ENCODE measurements at places on chromosomes 4 and X.

- DNase-seq: peak; percentile 78
These were observed 96.8 kb upstream of the FAT1 start for GRCh38 chr4:186820391-186820891.

DNA sequence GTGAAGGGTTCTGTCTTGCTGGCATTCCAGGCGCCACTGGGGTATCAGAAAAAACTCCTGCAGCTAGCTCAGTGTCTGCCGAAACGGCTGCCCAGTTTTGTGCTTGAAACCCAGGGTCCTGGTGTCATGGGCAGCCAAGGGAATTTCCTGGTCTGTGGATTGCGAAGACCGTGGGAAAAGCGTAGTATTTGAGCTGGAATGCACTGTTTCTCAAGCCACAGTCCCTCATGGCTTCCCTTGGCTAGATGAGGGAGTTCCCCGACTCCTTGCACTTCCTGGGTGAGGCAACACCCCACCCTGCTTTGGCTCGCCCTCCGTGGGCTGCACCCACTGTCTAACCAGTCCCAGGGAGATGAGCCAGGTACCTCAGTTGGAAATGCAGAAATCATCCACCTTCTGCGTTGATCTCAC is 40.1 kb downstream of the NOP14 start:
- no peak for DNase-seq

DNA sequence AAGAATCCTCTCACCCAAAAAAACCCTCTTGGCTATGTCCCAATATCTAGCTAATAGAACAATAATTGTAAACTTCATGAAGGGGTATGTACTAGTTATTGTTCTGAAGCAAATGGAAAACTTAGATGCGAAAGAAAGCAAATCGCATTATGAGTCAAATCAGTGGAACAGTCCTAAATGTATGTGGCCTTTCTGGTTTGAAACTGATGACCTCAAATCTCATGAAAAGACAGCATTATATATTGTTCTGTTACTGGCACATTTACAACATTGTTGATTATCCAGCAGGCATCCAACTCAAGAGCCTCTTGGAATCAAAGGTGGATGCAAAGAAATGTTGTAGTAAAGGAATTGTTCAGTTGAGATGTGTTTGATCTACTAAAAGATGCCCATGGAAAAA is 34.7 kb downstream of the CSN3 start:
- no peak for DNase-seq

DNA sequence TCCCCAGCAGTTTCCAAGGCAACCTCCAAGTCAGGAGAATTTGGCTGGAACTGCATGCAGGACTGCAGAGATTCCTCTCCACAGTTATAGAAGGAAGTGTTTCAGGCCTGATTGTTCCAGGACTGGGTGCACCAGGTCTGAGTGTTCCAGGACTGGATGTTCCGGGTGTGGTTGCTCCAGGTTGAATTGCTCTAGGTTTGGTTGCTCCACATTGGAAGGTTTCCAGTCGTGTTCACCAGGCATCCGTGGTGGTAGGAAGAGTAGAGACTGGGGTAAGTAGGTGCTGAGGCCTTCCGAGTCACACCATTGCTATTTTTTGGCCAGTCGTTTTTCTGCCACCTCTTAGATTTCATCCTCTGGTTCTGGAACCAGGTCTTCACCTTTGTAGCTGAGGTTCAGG is 105.4 kb downstream of the MSN start:
- no peak for DNase-seq

GRCh38 chrX:133477986-133478385 is 62.7 kb upstream of the GPC4 start:
- DNase-seq: peak; percentile 17

DNA sequence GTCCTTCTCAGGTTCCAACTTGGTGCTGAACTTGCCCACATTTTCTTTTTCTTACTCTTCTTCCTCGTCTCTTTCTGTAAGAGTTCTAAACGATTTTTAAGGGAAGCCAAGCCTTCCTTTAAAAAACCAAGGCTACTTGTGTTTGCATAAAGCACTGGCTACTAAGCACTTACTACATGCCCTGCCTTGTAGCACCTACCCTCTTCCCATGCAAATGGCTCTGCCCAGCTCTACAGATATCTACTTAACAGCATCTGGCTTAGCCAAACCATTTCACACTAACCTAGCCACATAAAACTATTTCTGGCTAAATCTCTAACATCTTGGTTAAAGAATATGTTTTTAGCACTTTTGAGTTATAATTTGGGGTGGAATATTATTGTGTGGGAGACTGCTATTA is 26.9 kb upstream of the ARMCX2 start:
- DNase-seq: no peak

Data from fibroblast of upper back skin (primary cell).